ENCODE measurements at places on chromosomes 12 and 14. TPM values are rescaled to one million over a fixed set of nuclear protein-coding genes. Genes with fewer than 3 reads are reported as not detected.

Gene PARP11
- 5.6 TPM for total RNA-seq

Gene LRRC10
- 12.0 TPM for total RNA-seq

Gene KRT71
- total RNA-seq: not detected

Gene RPS29
- total RNA-seq: 895 TPM

Gene PLCZ1
- total RNA-seq: not detected

Gene WNT5B
- total RNA-seq: 5.0 TPM

Gene MYF5
- not detected for total RNA-seq

Gene CLEC1B
- not detected for total RNA-seq

Gene KRT3
- not detected for total RNA-seq

Gene DAO
- not detected for total RNA-seq

Gene ZBTB42
- total RNA-seq: 8.1 TPM

Gene ASB2
- 105 TPM for total RNA-seq

GRCh38 chr12:107329569-107330324 is 236.4 kb upstream of the CRY1 start:
- no peak for DNase-seq

DNA sequence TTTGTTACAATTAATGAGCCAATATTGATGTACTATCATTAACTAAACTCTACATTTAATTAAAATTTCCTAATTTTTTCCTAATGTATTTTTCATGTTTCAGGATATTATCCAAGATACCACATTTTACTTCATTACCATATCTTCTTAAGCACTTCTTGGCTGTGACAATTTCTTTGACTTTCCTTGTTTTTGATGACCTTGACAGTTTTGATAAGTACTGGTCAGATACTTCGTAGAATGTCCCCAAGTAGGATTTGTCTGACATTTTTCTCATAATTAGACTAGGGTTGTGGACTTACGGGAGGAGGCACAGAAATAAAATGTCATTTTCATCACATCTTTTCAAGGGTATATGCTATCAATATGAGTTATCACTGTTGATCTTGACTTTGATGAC is 700.9 kb downstream of the BCL11B start:
- DNase-seq: no peak

GRCh38 chr12:9943240-9943639 is 11.1 kb upstream of the CLEC2A start:
- no peak for DNase-seq

DNA sequence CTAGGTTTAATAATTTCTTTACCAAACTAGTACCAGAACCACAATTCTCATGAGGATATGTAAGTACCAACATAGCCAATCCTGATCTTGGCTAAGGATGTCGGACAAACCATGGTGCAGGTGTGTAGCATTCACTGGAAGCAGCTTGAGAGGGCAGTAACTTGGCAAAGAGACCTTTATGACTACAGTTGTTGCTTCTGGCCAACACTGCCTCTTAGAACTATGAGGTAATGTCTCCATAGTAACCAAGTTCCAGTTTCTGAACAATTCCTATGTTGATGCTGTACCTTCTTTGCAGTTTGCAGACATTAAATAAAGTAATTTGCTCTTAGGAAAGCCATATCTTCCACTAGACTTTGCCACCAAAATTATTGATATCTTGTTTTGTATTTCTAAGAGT is at the start of gene LMNTD1:
TSS of gene LMNTD1 (minus strand) at position 186 of the 400 bp plus-strand sequence. CDS start 324 bp downstream, outside the sequence.
- DNase-seq: no peak

- no peak for DNase-seq
Observed at GRCh38 chr12:26723379-26724308, 109.3 kb downstream of the ITPR2 start.

GRCh38 chr12:10613349-10614055 is at the start of gene MAGOHB:
TSS of gene MAGOHB (minus strand) at chr12:10613609. CDS start at chr12:10613532, 77 bp downstream.
- DNase-seq: peak; percentile 95

DNA sequence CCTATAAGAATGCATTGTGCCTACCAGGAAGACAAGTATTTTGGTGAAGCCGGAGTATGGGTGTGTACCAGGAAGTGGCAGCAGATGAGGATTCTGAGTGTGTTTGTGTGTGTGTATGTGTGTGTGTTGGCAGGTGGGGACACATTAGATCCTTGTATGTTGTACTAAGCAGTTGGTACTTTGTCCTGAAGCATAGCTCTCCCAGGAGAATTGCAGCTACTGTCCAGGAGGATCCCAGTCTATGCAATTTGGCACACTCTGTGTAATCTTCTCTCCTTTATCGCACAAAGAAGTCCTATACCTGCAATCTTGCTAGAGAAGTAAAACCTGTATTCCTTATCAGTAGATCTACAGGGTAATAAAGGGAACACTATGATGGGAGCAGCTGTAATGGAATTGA is 276.5 kb downstream of the PAWR start:
- DNase-seq: no peak

DNA sequence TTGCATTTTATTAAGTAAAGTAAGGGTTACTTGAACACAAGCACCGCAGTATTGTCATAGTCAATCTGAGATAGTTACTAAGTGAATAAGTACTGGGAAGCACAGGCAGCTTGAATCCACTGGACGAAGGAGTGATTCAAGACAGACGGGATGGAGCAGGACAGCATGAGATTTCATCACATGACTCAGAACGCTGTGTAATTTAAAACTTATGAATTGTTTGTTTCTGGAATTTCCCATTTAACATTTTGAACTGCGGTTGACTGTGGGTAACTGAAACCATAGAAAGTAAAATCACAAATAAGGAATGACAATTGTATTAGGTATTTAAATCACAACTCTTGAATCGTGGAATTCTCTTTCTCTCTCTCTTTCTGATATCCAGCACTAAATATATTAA is 1630.4 kb upstream of the SEL1L start:
- no peak for DNase-seq

GRCh38 chr12:53352331-53353256 is 16.4 kb upstream of the SP7 start:
- DNase-seq: peak; percentile 79

DNA sequence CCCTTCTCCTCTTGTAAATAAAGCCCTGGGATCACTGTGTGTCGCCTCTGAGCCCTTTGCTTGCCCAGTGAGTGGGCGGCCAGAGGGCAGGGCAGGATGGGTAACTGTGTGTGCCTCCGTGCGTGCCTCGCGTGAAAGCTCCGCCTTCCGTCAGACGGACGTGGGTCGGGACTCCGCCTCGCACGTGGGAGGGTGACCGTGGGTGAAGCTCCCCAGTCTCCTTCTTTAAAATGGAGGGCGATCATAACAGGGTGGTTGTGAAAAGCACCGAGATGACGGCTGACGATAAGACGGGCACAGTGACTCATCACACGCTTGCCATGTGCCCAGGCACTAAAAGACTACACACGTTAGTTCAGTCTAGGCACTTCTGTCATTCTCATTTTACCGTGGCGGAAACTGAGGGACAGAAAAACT is 9.2 kb downstream of the PHB2 start:
- peak; percentile 75 for DNase-seq

- no peak for DNase-seq
Observed at GRCh38 chr14:69755784-69756183, 11.2 kb upstream of the SRSF5 start.

GRCh38 chr14:22607291-22607690 is 9.2 kb downstream of the ABHD4 start:
- no peak for DNase-seq

- DNase-seq: no peak
Observed at GRCh38 chr12:67968321-67968720, 20.9 kb upstream of the IFNG-AS1 start.

- DNase-seq: peak; percentile 36
Observed at GRCh38 chr12:45400991-45401390, 185.1 kb downstream of the ANO6 start.

GRCh38 chr12:61504396-61505080 is 755.7 kb upstream of the USP15 start:
- no peak for DNase-seq

DNA sequence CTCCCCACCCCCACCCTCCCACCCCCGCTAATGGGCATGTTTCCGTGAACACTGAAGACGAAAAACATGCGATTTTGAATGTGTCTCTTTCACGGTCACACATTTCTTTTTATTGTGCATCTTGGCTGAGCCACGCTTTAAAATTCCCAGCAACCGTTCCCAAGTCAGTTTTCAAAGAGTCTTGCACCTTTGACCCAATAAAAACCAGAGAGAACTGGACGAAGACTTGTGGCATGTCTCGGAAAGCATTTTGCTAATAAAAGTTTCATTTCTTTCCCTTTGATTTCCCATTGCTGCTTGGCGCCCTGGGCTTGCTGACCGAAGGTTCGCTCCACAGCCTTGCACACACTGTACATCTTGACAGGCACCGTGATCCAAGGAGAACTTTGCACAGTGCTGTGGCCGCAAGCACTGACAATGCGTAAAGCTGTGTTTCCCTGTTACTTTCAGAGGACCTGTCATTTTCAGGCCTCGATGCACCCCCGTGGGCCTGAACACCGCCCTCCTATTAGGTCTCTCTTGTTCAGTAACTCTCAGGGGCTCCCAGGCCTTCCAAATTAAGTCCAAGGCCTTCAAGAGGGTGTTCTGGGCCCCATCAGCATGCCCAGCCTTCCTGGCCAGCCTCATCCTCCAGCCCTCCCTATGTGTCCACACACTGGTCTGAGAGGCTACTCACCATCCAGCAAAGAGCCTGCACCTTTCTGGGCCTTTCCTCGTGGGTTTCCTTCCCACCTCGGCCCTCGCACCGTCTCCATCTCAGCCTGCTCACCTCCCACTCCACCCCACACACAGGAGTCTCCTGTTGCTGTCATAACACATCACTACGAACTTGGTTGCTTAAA is 63.4 kb upstream of the DIO3 start:
- peak; percentile 2 for DNase-seq

- DNase-seq: no peak
Observed at GRCh38 chr14:82230748-82231147, 697.1 kb upstream of the SEL1L start.

DNA sequence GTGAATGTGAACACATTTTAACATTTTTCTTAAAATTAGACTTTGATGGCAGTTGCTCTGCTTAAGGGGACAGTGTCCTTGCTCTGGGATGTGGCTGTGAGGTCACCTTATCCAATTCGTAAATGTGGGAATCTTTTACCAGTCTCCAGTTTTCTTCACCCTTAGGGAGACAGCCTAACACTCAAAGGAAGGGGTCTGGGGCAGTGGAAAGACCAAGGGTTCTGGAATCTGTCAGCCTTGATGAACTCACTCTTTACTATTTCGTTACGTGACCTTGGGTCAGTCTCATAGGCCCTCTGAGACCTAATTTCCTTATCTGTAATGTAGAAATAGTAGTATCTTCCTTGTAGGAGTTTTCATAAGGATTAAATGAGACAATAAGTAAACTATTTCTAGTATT is 245.6 kb upstream of the ATP2B1 start:
- no peak for DNase-seq

DNA sequence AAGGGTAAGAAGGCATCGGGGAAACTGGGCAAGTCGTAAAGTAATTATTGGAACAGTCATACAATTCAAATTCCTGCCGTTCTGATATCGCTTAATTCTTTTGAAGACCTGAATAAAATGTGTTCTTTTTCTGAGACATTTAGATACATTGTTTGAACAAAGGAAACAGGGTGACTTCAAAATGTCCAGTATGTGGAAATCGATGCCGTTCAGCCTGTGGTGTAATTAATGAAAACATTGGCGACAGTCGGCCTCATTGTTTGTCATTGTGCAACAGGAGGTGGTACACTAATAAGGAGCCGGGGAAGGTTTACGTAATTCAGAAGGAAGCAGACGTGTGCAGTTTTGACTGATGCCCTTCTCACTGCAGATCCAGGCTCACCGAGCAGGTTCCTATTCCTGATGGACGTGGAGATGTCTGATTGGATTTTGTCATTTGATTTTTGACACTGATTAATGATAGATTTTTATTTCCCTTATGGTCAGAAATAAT is 92.7 kb downstream of the BORCS5 start:
- no peak for DNase-seq

DNA sequence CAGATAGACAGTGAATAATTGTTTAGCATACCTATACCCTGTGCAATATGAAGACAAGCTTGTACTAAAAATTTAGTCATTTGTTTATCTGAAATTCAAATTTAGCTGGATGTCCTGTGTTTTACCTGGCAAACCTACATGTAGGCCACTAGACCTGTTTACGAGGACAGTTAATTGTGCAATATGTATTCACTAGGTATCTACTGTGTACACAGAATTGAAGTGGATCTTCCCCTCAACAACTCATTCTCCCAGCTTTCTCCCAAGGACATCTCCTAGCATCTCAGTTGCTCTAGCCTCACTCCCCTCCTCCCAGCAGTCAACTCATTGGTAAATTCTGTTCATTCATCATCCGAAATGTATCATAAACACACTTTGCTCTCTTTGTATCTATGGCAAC is 25.3 kb downstream of the AK7 start:
- DNase-seq: no peak

DNA sequence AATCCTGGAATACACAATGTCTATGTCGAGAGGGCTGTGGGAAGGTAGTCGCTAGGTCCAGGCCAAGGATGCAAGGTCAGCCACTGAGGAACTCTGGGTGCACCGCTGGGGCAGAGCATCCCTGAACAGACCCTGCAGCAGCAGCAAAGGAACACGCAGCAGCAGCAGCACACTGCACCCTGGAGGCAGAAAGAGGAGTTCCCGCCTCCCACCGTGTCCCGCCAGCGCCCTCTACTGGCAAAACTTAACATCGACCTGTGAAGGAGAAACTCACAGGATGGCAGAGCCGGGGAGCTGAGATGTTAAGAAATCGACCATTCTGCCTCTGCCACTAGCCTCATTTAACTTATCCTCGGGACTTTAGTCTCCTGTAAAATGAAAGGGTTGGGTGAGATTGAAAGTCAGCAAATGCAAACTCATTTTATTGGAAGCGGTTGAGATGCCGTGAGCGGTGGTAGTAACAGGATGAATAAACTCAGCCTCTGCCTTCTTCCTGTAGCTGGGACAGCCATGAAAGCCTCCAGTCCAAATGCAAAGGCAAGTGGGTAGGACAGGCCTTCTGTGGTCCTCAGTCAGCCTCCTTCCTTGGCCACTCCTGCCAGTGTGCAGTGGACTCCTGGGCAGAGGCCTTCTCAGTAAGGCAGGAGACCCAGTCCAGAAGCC is 45.6 kb downstream of the STAB2 start:
- peak; percentile 19 for DNase-seq

- DNase-seq: no peak
Observed at GRCh38 chr12:117058442-117059072, 40.7 kb downstream of the TESC start.

DNA sequence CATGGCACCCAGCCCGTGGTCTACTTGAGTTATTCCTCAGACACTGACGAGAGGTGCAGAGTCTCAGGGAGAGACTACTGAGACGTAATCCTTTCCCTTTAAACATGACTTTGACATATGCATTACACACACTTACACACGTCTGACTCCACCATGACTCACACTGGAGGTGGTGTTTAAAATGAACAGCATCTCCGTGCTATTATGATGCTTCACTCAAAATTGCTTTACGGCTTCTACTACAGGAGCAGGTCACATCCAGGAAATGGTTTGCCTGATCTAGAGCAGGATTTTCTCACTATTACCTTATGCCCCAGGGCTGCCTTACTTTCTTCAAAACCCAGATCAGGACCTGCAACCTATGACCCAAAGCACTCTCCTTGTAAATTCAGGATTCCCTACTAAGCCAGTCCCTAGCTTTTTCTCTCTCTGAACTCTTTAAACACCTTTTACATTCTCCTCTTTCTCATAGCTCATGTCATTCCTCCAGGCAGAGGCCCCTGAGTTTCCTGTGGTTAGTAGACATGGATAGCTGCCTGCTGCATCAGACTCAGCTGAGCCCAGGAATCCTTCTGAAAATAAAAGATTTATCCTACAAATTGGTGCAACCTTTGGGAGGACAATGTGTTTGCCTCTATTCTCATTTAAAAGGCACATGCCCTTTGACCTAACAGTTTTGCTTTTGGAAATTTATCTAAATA is 31.2 kb downstream of the TMCC3 start:
- no peak for DNase-seq

GRCh38 chr12:58695263-58695662 is 225.0 kb downstream of the LRIG3 start:
- no peak for DNase-seq

- no peak for DNase-seq
Observed at GRCh38 chr12:52231305-52232202, 1.5 kb upstream of the KRT7 start.
